Caki2 (cell line): ENCODE measurements at places on chromosomes 6 and 20.

DNA sequence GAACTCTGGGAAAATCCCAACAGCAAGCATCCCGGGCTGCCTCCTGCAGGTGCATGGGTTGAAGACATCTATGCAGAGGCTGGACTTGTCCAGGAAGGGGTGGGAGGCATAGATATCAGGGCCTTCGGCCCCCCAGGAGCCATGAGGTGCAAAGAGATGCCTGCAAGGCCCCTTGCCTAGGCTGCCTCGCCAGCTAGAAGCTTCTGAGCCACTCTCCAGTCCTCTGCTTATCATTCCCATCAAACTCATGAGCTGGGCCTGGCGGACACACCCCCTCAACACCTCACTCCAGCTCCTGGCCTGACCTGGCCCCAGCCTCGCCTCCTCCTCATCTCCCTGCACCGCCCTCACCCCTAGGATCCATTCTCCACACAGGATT, 152.4 kb upstream of the PTPN1 start:
- no peak for DNase-seq

DNA sequence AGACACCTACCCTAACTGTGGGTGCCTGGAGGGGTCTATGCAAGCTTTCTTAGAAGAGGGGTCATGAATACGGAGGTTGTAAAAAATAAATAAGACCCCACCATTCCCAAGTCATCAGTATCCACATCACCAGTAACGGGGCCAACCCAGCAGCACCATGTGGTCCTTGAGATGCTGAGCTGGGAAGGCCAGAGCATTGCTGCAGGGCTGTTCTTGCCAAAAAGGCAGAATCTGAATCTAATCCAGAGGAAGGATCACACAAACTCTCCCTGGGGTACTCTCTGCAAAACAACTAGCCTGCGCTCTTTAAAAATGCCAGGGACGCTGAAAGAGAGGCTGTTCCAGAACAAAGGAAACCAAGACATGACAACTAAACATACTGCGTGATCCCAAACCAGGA, 43.2 kb downstream of the SSR1 start:
- DNase-seq, result no peak

GRCh38 chr20:35111141-35111888, 18.7 kb upstream of the TRPC4AP start:
- no peak for DNase-seq

DNA sequence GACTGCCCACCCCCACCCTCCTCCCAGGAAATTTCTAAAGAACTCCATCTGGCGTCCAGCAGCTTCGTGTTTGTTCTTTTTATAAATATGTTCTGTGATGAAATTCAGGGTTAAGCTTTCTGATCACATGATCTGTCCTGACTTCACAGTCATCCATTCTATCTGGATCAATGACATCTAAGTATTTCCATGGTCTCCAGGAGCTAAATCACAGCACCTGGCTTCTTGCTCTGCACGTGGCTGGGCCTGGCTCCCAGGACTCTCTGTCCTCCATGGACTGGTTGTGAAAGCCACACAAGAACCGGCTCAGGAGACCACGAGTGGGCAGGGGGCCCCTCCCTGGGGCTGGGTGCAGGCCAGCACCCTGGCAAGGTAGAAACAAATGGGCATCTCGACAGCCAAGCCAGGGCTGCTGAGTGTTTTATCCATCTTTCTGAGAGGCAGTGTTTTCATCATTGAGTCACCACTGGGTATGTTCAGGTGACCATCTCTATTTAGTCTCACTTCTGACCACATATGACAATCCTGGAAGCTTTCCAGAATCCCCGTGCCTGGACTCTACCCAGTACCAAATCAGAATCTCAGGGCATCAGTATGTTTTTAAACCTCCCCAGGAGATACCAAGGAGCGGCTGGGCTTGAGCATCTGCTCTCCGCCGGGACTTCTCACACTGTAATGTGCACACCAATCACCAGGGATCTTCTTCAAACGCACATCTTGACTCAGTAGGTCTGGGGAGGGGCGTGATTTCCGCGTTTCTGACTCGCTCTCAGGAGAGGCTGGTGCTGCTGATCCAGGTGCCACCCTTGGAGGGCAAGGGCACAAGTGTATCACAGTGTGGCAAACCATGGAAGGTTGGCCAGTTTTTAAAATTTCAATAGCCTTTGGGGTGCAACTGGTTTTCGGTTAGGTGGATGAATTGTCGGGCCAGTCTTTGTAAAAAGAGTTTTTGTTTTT, 31.6 kb upstream of the PXDC1 start:
- no peak for DNase-seq

- DNase-seq, result no peak
These were observed 25.2 kb upstream of the MYLIP start for GRCh38 chr6:16103722-16104121.

DNA sequence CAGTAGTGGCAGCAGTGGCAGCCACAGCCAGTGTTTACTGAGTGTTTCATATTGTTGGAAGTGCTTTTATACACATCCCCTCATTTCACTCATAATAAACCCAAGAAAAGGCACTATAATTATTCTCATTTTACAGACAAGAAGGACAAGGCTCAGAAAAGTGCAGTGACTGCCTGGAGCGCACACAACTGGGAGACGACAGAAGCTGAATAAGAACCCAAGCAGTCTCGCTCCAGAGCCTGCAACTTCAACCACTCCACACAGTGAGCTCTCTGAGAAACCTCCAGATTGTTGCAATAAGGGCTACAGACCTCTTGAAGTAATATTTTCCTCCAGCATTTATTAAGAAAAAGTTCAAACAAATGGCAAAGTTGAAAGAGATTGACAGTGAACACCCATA, 76.9 kb downstream of the PLCG1 start:
- no peak for DNase-seq

- DNase-seq, result no peak
These were observed 102.9 kb upstream of the KCNG1 start for GRCh38 chr20:51125780-51126179.
